RKO (cell line): ENCODE measurements at places on chromosomes 6 and 20.

DNA sequence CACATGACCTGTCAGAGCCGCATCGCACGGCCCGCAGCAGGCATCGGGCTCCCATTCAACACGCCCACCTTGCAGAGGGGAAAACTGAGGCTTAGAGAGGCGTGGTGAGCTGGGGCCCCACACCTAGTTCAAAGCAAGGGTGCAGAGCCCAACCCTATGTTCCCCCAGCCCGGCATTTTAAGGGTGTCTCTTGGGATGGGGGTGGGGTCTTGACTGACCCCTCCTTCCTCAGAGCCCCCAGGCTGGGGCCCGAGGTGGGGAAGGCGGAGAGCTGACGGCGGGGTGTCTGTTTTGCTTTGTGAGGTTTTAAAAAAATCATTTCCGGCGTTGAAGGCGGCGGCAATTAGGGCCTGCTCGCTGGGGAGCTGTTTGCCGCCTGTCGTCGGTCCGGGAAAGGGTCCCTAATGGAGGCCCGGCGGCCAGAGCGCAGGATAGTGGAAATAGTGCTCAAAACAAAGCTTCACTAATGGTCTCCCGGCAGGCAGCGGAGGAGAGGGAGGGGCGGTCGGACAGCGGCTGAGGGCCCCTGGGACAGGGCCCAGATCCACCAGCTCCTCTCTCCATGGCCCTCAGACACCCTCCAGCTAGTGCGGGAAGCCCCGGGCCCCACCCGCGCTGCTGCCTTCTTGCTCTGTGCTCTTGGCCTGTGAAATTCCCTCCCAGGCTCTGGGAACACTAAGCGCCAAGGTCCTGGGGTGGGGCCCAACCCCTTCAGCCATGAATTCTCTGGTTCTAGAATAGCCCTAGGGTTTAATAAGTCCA is 11.9 kb downstream of the VSTM2L start:
- no peak for DNase-seq

GRCh38 chr20:37907677-37908401 is 4.9 kb downstream of the VSTM2L start:
- DNase-seq = no peak

GRCh38 chr20:21229163-21229562 is 74.0 kb upstream of the XRN2 start:
- peak; percentile 16 for DNase-seq

DNA sequence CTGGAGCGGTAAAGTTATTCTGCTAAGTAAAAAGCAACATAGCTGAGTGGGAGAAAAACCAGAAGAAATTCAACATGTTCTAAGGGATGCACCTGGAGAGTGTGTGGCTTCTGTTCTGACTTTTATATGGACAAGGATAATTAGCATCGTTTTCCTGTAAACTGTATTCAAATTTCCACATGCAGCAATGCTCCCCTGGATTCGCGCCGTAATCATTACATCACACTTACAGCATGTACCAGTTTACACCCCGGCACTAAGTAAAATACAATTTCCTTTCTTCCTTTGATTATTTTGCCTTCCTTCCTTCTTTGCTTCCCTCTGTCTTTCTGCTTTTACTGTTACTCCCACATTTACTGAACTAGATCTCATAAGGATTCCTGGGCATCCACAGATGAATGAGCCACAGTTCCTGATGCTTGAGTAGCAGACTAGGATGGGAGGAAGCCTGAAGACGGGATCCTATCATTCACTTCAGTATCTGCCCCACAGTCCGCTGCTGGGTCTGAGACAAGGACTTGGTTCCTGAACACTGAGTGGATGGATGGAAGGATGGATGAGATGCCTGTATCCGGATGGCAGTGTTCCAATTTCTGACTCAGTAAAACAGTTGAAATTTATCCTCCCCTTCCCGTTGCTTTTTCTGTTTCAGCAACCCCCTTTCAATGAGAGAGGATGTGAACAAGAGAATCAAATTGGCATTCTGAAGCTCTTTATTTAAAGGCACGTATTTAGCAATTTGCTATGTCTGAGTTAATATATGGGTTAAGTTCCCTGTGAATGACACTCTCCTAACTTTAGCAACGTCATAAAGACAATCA is 174.6 kb downstream of the GJA10 start:
- DNase-seq = no peak

GRCh38 chr6:105401247-105402089 is 1.4 kb downstream of the PREP start:
- no peak for DNase-seq

GRCh38 chr6:27893836-27894807 is 18.1 kb downstream of the OR2B2 start:
- DNase-seq = peak; percentile 97

DNA sequence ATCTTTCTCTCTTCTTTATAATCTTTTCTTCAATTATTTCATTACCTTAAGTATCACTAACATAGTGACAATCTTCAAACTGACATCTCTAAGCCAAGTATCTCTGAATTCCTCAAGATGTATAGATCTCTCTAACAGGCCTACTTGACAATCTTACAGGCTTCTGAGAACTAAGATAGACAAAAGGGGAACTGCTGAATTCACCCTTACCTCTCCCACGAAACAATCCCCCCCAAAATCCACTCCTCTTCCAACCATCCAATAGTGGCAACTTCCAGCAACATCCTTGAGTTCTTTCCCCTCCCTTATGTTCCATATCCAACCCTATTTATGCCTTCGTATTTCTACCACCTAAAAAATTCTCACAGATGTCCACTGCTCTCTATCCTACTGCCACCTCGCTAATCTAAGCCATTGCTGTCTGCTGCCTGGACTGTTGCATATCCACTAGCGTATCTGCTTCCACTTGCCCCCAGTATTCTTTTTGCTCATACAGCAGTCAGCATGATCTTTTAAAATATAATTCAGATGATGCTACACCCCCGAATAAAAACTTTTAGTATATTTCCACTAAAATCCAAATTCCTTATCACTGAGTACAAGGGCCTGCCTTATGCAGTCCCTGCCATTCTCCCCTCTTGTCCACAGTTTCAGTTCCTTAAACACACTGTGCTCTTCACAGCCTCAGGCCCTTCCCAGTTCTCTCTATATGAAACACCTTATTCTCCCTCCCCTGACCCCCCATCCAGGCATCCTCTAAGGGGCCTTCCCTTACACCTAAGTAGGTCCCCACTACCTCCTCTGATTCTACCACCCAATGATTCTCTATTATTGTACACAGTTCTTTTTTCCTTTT is 8.0 kb downstream of the REPS1 start:
- no peak for DNase-seq

GRCh38 chr6:170030284-170030815 is 260.5 kb downstream of the DLL1 start:
- DNase-seq = no peak

DNA sequence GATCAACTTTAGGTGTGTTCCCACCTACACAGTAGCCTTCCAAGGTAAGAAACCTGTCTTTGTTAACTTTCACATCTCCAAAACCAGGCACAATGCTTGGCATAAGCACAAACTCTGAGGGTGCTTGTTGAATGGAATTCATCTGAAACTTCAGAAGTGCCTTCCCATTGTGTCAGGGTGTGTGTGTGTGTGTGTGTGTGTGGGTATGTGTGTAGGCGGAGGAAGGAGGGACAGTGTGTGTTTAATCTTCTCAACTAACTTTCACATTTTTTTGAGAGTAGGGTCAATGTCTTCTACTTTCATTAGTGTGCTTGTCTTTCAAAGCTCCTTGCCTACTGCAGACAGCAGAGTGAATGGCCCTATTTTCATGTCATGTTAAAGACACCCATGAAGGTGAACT is 45.6 kb downstream of the PDE7B start:
- DNase-seq = no peak

GRCh38 chr6:157374889-157375443 is 6.0 kb upstream of the ZDHHC14 start:
- no peak for DNase-seq

- no peak for DNase-seq
Measured at GRCh38 chr6:168162366-168162765, 83.4 kb upstream of the FRMD1 start.

DNA sequence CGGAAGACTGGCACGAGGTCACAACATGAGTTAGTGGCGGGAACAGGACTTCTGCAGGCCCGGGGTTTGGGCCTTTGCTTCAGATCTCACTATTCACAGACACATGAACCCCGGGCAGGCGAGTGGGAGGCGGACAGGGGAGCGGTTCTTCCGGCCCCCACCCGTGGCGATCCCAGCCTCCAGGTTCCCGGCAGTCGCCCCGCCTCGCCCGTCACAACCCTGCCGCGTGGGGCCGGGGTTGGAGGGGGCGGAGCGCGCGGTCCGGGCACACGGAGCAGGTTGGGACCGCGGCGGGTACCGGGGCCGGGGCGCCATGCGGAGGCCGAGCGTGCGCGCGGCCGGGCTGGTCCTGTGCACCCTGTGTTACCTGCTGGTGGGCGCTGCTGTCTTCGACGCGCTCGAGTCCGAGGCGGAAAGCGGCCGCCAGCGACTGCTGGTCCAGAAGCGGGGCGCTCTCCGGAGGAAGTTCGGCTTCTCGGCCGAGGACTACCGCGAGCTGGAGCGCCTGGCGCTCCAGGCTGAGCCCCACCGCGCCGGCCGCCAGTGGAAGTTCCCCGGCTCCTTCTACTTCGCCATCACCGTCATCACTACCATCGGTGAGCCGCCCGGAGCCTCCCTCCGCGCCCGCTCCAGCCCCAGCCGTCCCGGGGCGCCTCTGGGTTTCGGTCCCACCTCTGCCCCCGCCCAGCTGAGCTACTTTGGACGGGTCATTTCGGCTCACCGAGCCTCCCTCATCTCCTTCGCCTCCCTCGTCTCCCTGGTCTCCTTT is at the start of gene KCNK15:
Gene KCNK15 (plus strand): TSS at position 268 of the 769 bp plus-strand sequence. CDS start 46 bp downstream, at position 314.
- no peak for DNase-seq

DNA sequence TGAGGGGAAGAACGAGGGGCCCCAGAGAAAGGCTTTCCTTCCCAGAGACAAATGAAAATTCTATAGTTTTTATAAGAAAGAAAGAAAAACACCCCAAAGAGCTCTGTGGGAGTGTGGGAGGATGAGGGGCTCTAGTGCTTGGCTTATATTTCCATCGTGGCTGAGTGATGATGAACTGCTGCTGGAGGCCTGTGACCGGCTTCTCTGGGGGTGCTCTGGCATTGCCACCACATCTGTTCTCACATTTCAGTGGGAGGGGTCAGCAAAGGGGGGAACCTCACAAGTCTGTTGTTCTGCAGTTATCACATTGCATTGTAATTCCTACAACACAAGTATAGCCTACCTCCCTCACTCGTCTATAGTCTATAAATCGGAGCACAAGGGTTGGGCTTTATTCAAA is 67.6 kb upstream of the BACH2 start:
- no peak for DNase-seq

DNA sequence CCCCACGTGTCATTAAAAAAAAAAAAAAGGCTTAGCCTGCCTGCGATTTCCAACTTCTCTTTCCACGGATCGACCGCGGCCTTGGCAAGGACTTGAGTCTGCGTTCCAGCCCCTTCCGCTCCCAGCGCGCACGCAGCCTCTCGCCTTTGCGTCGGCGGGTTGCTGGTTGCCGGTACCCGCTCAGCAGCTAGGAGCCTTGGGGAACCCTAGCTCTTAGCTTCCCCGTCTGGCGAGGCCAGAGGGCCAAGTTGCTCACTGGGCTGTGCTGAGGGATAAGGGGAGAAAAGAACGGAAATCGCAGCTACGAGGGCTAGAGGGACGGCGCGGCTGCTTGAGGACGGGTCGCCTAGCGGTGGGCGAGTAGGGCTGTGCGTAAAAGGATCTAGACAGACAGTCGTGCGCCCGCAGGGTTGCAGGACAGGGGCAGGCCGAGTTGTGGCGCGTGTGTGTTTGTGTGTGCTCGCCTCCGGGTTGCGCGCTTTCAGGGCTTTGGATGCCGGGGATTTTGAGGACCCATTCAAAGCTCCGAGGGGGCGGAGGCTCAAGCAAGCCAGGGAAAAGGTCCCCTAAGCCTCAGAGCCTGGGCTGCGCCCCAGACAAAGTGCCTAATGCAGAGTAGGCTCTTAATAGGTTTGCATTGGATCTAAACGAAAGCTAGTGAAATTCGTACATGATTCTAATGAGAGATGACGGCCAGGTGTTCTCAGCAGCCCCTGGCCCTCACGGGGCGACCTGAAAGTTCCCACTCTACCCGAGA is 40.5 kb upstream of the OSTM1 start:
- no peak for DNase-seq

DNA sequence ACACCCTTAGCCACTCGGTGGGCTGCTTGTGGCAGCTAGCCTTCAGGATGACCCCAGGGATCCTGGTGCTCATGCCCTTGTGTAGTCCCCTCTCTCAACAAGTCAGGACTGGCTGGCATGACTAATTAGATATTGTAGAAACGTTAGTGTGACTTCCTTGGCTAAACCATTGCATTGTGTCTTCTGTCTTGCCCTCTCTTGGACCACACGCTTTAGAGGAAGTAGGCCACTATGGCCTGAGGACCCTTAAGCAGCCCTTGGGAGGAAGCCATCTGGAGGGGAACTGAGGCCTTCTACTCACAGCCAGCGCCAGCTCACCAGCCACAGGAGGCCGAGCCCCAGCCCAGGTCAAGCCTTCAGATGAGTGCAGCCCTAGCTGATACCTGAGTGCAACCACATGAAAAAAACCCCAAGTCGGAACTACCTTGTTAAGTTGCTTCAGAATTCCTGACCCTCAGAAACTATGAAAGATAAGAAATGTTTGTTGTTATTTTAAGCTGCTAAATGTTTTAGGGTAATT is 10.1 kb downstream of the ANGPT4 start:
- DNase-seq = no peak
